ENCODE measurements at places on chromosomes 7 and 10.

DNA sequence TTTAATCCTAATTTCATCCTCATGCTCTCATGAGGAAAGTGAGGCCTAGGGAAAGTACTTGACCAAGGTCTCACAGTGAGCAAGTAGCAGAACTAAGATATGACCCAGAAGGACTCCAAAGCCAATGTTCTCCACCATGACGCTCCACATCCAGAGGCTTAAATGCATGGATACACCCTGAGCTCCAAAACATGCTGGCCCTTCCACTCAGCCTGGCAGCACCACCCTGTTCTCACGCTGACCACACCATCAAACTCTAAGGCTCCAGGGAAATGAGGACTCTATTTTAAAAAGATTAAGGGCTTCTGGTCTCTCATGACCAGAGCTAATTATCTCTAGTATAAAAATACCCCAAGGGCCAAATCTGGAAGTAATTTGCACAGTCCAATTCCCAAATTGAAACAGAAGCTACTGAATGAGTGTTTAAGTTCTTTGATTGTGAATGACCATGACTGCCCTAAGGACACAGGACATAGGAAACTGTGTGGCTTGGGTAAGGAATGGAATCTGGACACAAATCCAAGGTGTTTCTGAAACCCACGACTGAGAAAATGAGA lies 71.1 kb upstream of the ABLIM1 start:
- DNase-seq, result no peak

DNA sequence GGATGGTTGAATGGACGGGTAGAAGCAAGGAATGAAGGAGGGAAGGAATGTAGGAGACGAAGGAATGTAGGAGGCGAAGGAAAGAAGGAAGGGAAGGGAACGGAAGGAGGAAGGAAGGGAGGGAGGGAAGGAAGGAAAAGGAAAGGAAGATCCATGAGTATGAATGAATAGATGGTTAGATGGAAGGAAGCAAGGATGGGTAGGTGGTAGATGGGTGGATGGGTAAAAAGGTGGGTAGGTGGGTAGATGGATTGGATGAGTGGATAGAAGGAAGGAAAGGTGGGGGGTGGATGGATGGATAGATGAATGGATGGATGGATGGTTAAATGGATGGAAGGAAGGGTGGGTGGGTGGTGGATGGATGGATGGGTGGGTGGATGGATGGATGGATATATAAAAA lies 77.4 kb downstream of the RGS10 start:
- no peak for DNase-seq

DNA sequence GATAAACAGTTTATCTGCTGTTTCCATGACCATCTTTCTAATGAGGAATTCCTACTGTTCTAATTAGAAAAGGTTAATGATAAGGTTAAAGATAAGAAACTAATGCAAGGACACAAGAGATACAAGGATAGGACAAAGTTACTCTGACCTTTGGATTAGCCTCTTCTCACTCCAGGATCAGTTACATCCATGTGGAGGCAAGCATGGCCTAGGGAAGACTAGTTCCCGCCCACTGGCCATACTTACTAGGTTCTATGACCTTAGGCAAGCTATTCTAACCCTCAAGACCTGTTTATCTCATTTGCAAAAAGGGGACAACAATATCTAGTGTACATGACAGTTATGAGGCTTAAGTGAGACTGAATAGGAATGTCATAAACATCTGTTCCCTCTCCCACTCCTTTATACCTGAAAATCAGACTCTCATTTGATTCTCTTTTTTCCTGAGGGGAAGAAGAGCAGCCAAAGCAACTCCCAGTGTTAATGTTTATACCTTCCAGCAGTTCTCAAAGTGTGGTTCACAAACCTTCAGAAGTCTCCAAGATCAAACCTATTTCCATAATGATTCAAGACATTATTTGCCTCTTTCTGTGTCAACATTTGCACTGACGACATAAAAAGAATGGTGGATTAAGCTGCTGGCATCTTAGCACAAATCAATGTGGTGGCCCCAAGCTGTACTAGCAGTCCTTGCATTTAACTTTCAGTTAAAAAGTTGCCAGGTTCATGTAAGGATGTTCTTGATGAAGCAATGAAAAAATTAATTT lies 72.0 kb downstream of the SRPK2 start:
- DNase-seq, result no peak

DNA sequence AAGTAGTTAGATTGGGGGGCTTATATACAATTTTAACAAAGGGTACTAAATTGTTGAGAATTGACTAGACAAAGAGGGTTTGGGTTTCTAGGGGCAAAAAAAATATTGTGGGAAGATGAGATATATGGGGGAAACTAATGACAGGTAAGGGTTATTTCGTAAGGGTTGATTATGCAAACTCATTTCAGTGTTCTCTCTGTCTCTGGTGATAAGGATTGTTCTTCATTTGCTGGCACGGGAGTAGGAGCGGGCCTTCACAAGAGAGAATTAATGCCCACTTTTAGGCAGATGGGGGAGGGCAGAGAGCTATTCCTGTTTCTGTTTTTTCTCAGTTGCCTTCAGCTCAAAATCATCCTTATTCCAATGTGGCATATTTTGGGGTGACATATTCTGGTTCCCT lies 258.4 kb downstream of the EXOC4 start:
- DNase-seq, result no peak

- DNase-seq, result no peak
Measured at GRCh38 chr7:45691155-45691656, 117.0 kb downstream of the ADCY1 start.

DNA sequence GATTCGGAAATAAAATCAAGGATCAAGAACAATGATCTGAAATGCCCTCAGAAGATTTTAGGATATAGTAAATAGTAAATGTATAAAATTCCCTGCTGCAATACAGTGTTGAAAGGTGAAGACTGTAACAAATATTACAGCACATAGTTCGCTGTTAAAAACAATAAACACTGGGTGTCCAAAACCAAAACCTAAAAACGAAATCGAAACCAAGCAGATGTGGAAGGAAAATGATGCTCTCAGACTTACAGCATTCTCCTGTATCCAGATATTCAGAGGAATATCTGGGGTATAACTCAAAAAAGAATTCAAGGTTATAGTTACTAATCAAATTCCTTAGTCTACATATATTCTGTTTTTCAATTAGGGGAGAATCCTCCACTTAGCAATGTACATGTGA lies 708.1 kb upstream of the PCDH15 start:
- no peak for DNase-seq

DNA sequence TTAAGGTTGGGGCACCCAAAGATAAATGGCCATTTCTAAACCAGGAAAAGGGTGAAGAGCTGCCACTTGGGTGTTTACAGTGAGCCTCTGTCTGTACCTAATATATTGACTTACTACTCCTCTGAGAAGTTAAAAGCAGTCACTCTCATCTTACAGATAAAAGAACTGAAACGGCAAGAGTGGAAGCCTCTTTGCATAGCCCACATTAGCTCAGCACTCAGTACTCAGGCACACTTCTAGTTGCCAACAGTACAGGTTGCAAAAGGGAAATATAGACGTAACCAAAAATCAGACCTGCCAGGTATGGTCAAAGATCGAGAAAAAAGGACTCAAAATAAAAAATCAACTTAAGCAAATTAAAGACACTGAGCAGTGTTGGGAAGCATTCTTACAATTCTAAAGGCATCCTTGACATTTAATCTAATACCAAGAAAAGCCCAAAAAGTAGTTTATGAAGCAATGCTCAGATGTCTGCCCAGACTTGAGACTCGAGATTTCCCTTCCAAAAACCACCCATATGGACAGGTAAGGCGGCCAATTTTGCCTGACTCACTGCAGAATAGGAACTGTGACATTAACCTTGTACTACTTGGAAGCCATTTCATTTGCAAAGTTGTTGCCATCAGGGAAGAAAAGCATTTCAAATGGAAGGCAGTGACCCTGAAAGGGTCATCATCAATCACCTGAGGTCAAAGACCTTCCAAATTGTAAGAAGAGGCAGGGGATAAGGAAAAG lies 139.3 kb downstream of the SLC25A13 start:
- DNase-seq, result no peak

DNA sequence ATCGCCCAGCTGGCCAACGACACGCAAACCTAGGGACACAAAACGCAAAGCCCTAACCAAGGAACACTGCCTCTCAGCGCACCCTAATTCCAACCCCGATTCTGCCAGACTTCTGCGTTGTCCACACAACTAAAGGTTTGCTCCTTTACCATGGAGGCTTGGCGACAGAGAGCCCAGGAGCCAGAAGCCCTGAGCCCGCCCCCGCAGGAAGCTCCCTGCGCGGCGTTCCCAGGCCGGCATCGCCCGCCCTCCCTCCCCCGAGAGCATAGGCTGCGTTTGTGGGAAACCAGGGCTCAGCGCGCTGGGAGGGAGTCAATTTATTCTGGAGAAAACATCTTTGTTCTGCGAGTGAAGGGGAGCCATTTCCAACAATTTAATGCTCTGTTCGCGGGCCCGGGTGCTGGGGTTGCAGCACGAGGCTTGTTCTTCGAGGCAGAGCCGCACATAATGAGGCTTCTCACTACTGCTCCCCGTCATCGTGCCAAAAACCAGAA lies 103.9 kb downstream of the GRID1 start:
- DNase-seq, result no peak

DNA sequence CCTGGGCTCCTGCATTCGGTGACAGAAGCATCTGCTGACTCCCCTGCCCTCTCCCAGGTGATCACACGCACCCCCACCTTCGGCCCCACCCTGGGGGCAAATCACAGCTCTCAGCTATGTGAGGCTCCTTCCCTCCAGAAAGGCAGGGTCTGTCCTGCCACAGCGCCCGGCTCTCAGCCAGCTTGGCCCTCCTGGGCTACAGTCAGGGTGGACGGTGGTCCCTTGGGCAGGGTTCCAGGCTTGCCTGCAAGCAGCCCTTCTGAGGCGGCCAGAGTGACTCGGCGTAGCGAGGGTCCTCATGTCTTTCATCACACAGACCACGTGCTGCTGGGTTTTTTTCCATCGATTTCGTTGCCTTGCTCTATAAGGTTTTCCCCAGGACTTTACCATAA lies 53.6 kb upstream of the EBF3 start:
- DNase-seq, result no peak

DNA sequence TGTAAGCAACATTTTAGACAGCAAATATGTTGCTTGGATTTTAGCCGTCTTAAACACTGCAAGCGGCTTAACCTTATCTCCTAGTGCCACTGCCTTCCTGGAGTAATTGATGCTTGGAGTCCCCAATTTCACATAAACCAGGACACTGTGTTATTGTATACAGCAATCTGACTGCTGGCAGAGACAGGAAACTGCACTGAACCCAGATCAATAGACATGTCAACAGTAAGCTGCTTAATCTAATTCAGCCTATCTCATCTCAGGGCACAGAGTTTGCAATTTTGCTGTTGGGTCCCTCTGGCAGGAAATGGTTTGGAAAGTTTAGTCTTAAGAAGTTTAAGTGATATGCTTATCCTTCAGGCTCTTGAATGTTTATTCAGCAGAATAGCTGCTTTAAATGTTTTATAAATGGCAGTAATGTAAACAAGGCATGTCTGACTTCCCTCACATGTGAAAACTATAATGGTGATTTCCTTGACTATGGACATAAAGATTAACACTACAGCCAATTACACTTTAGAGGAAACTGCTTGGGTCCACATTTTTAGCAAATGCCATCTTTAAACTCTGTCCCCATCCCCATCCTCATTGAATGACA lies 598.6 kb downstream of the PARD3 start:
- DNase-seq, result no peak

DNA sequence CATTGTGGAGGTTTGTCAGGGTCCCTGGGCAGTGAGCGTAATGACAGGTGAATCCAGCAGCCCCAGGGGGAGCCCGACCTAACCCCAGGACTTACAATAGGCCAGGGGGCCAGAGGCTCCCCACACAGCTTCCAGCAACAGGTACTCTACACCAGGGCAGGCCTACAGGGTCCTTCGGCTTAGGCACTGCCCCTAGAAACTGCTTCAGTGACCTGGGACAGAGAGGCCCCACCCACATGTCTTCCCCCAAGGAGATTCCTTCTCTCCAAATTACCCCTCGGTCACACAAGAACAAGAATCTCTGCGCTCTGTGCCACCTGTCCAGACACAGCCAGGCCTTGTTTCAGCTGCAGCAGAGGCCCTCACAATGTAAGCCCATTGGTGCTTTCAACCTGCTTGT lies 24.4 kb downstream of the SKIDA1 start:
- DNase-seq, result no peak

- no peak for DNase-seq
Measured at GRCh38 chr10:112271982-112272381, 11.2 kb upstream of the TECTB start.

DNA sequence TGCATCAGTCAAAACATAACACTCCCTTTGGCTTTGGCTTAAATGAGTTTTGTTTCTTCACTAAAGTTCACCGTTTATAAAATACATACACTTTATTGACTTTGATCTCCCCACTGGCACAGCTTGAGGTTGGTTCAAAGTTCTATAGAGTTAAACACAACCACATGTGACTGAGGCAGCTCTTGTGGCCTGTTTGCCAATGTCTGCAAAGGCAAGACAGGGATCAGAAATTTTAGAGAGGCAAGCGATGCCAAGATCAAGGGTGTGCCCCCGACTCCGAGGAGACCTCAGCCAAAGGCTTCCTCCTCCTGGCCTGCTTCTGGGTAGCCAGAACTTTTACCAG lies 129.8 kb upstream of the JCAD start:
- no peak for DNase-seq

DNA sequence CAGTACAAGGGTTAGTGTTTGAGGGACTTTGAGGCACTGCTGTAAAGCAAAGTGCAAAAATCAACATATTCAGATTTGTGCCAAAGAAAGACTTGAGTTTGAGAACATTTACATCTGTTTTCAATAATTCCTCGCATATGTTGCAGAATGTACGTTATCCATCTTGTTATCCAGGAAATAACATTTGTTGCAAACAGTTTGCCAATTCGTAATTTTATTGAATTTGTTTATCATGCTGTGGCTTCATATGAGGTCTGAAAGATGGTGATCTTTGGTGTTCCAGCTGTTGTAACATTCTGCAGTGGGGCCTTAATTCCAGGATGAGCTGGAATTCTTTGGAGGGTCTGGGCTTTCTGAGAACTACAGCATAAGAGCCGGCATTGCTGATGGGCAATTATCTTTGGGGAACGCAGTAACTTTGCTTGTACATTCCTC lies 396.2 kb downstream of the LRMDA start:
- no peak for DNase-seq

- no peak for DNase-seq
Measured at GRCh38 chr7:44063547-44063893, 1.8 kb downstream of the PGAM2 start.

- DNase-seq, result no peak
Measured at GRCh38 chr10:60096761-60097513, 190.6 kb upstream of the CCDC6 start.

DNA sequence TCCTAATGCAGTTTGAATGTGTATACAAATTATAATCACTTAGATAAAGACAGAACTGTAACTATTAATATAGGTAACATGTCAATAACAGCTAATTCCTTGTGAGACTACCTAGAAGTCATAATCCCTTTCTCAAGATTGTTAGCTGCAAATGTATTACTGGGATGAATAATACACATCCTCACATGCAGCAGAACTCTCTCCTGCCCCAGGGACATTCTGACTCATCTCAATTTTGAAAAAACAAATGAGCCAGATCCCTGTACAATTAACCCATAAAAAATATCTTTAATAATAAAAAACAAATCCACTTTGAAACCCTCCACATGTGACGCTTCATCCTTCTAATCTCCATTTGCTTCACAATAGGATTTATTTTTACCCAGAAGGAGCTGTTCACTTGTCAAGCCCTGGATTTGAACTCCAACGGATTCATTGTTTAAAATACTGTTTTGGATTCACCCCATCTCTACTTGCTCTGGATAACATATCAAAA lies 428.4 kb upstream of the TEX47 start:
- no peak for DNase-seq

All from activated gamma-delta T cell treated with anti-CD3 and anti-CD28 coated beads, Interleukin-2, amount 50 U/mL, for 16 hours (primary cell).